ENCODE measurements at places on chromosomes 7 and 10. TPM values are rescaled to one million over a fixed set of nuclear protein-coding genes. Genes with fewer than 3 reads are reported as not detected.

The SPDYE9 gene
- total RNA-seq: not detected

The ADCY1 gene
- 2.0 TPM for total RNA-seq

The ZNF32 gene
- total RNA-seq: 15.6 TPM

The KCNMA1 gene
- 68.8 TPM for total RNA-seq

The PNLIPRP2 gene
- total RNA-seq: not detected

The NDUFB8 gene
- total RNA-seq: 282 TPM

The MKI67 gene
- total RNA-seq: 59.2 TPM

The GDF2 gene
- total RNA-seq: not detected

The EVX1 gene
- total RNA-seq: 0.14 TPM

The TLL2 gene
- 0.13 TPM for total RNA-seq

The CLDN3 gene
- total RNA-seq: 3.5 TPM

The HOXA3 gene
- 6.9 TPM for total RNA-seq

The BUD23 gene
- total RNA-seq: 138 TPM

The NKX2-3 gene
- 0.08 TPM for total RNA-seq

The COL1A2 gene
- total RNA-seq: not detected

The VTI1A gene
- total RNA-seq: 13.3 TPM

The OPTN gene
- total RNA-seq: 64.9 TPM

The ARHGEF5 gene
- 2.5 TPM for total RNA-seq

The CPA2 gene
- total RNA-seq: not detected

The COPG2 gene
- 13.9 TPM for total RNA-seq

The GIMAP8 gene
- not detected for total RNA-seq

The AZGP1 gene
- 0.13 TPM for total RNA-seq

The CALHM1 gene
- not detected for total RNA-seq

The AHR gene
- 7.3 TPM for total RNA-seq

The THAP5 gene
- total RNA-seq: 11.0 TPM

The C10orf62 gene
- total RNA-seq: not detected
